ENCODE measurements at places on chromosomes 7 and 10.

GRCh38 chr7:17401791-17402627, 103.6 kb downstream of the AHR start:
- DNase-seq: no peak
- H3K36me3 ChIP-seq: no peaks in the 10 kb centered on the region
- no peak overlapping the region for H3K27ac ChIP-seq
- H3K27me3 ChIP-seq: no peaks in the 10 kb centered on the region
- H3K4me3 ChIP-seq: no peak overlapping the region
- H3K4me1 ChIP-seq: no peaks in the 10 kb centered on the region

DNA sequence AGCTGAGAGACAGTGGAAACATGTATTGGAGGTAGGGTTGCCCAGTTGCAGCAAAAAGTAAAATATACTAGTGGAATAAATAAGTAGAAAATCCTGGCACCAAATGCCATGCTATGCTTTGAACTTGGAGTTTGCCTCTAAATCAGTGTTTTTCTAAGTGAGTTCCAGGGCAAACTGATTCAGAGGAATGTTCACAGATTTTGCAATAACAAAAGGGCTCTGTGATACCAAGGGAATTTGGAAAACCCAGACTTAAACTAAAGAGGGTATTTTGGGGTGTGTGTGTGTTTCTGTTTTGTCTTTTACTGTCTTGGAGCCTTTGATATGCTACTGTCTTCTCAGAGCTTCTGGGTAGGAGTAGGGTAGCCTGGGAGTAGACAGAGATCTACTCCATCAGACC, 39.9 kb downstream of the SLC26A4 start:
- H3K27me3 ChIP-seq: no peaks in the 10 kb centered on the region
- H3K27ac ChIP-seq: no peak overlapping the region
- no peaks in the 10 kb centered on the region for H3K36me3 ChIP-seq
- no peak for DNase-seq
- peaks cover 6% of the 10 kb centered on the region for H3K4me1 ChIP-seq

- H3K27ac ChIP-seq: no peak overlapping the region
- no peaks in the 10 kb centered on the region for H3K4me1 ChIP-seq
- H3K27me3 ChIP-seq: no peaks in the 10 kb centered on the region
- H3K4me3 ChIP-seq: no peak overlapping the region
Measured at GRCh38 chr7:151823566-151824372, 53.1 kb downstream of the PRKAG2 start.

DNA sequence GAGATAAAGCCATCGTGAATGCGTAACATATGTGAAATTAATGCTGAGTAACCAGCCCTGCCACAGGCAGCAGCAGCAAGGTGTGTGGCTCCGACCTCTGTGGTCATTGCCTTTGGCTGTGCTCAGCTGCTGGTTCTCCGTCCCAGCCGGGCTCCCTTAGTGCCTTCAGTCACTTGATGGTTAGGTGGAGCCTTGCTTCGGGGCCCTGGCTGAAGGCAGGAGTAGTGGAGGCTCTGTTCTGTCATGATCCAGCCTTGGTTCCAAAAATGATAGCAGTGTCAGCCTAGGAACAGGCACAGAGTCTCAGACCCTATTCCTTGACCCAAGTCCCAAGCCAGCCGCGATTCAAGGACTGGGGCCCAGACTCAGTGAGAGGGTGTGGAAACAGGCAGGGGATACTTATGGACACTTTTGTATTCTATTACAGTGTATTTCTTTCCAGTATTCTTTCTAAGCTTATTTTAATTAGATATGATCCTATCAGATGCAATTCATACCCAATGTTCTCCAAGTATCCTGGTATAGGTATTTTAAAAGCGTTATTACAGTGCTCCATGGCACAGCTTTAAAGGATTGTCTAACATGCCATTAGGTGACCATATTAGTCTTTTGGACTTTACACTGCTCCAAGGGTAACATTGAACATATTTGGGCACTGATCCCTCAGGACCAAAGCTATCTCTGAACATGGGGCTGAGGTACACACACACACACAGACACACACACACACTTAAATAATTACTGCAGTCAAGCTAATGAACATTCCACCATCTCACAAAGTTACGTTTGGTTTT, 9.0 kb downstream of the SCART1 start:
- H3K4me3 ChIP-seq: no peak overlapping the region
- H3K27ac ChIP-seq: no peak overlapping the region
- no peaks in the 10 kb centered on the region for H3K4me1 ChIP-seq
- peak; percentile 42 for DNase-seq

- no peaks in the 10 kb centered on the region for H3K4me1 ChIP-seq
- H3K27ac ChIP-seq: no peak overlapping the region
- H3K27me3 ChIP-seq: no peaks in the 10 kb centered on the region
- DNase-seq: peak; percentile 86
- H3K4me3 ChIP-seq: no peak overlapping the region
- no peaks in the 10 kb centered on the region for H3K36me3 ChIP-seq
Measured at GRCh38 chr7:2701832-2702593, 14.0 kb downstream of the AMZ1 start.

DNA sequence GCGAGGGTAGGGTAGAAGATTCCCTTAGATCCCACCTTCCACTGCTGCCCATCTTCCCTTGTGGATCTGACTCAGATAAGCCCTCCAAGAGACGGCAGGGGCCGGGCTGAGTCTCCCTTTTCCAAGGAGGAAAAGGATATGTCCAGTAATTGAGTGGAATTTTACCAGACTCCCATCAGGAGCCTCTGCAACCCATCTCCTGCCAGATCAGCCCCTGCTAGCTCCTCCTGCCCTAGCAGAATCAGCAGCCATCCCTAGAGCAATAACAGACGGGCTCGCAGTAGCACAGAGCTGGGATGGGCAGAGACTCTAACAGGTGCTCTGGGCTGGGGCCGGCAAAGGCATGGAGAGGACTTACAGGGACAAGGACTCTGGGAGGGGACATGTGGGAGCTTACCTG, 73.5 kb downstream of the C10orf105 start:
- no peak overlapping the region for H3K27ac ChIP-seq
- no peaks in the 10 kb centered on the region for H3K36me3 ChIP-seq
- DNase-seq: no peak
- no peak overlapping the region for H3K4me3 ChIP-seq
- H3K27me3 ChIP-seq: no peaks in the 10 kb centered on the region

DNA sequence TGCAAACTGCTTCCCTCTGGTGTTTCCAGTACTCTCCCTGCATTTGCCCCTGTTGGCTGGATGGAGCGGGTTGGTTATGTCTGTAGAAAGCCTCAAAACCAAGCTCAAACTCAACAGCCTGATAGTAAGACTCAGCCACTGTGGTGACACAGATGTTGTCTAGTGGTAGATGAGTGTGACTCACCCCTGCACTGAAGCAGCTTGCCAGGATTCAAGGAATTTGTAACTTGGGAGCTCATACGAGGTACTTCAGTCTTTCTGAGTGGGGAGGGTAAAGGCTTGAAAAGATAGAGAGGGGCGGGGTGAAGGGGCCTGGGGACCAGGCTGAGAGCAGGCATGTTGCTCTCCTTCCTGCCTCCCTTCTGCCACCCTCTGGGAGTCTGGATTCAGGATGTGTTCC, 22.9 kb upstream of the AQP1 start:
- peak; percentile 79 for DNase-seq
- no peak overlapping the region for H3K27ac ChIP-seq
- H3K36me3 ChIP-seq: no peaks in the 10 kb centered on the region
- H3K4me1 ChIP-seq: peaks cover 52% of the 10 kb centered on the region
- H3K4me3 ChIP-seq: no peak overlapping the region
- no peaks in the 10 kb centered on the region for H3K27me3 ChIP-seq

- no peaks in the 10 kb centered on the region for H3K36me3 ChIP-seq
- DNase-seq: no peak
- no peaks in the 10 kb centered on the region for H3K4me1 ChIP-seq
Measured at GRCh38 chr10:55668326-55668922, 692.6 kb downstream of the ZWINT start.

DNA sequence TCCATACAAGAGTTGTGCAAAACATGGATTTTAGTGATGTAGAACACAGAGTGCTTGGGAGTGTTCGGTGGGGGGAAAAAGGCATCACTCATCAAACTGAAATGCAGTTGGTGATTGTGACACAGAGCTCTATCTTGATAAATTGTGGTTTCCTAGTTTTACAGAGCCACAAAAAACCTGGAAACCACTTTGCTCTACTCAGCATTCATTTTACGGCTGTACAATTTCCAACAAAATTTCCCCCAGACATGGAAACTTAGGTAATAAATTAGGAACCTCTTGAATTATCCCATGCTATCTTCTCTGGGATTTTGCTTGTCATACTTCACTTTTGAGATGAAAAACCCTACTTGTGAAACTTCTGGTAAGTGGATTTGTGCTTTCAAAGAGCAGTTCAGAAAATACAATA, 614.9 kb upstream of the FZD8 start:
- DNase-seq: no peak
- no peak overlapping the region for H3K4me3 ChIP-seq
- H3K27ac ChIP-seq: no peak overlapping the region

- no peaks in the 10 kb centered on the region for H3K27me3 ChIP-seq
- H3K4me3 ChIP-seq: no peak overlapping the region
- peak; percentile 82 for DNase-seq
- no peaks in the 10 kb centered on the region for H3K4me1 ChIP-seq
Measured at GRCh38 chr7:112422842-112423496, 27.3 kb upstream of the IFRD1 start.

DNA sequence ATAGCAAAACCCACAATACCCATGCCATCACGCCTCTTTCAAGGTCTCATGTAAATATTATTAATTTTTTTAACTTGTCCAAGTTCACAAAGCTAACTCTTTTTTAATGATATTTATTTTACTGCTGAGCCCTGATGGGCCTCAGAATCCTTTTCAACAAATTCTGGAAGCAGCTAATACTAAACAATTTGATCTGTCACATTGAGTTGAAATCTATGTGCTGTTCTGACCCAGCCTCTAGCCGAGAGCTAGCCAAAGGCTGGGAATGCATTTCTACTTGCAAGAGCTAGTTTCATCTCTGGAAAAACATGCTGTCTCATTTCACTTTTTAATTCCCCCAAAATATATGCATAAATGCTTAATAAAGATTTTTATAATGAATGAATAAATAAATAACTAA, 47.9 kb downstream of the TFAM start:
- no peak overlapping the region for H3K27ac ChIP-seq
- H3K4me3 ChIP-seq: no peak overlapping the region
- H3K27me3 ChIP-seq: no peaks in the 10 kb centered on the region
- no peaks in the 10 kb centered on the region for H3K36me3 ChIP-seq
- H3K4me1 ChIP-seq: no peaks in the 10 kb centered on the region

- no peak overlapping the region for H3K27ac ChIP-seq
- no peaks in the 10 kb centered on the region for H3K36me3 ChIP-seq
- H3K4me1 ChIP-seq: no peaks in the 10 kb centered on the region
- H3K27me3 ChIP-seq: no peaks in the 10 kb centered on the region
Measured at GRCh38 chr7:131147604-131148003, 180.1 kb upstream of the MKLN1 start.

DNA sequence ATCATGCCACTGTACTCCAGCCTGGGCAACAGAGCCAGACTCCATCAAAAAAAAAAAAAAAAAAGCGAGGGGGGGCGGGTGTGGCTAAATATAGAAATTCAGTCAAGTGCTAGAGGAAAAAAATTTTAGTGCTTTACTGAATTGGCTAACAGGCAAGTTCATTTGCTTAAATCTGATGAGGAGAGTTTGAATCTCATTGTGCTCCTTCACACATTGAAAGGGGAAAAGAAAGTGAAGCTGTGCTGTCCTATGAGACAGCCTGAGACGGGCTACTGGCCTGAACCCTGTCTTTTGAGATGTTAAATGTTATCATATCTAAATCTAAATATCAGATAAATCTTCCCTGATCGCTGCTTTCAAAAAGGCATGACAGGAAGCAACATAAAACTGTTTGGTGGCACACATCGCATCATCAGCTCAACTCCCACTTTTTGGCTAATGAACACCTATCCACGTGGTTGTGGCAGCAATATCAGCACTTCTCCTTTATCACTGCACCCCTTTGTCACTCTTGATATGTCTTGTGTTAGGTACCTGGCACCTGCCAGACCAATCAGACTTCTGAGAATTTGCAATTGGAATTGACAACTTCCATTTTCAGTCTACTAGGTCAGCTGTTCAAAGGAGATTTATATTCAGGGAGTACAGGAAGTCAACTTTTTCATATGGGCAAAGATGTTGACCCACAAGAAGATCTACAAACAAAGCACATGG, 14.0 kb upstream of the IFIT1B start:
- DNase-seq: no peak
- no peaks in the 10 kb centered on the region for H3K4me1 ChIP-seq
- no peaks in the 10 kb centered on the region for H3K27me3 ChIP-seq
- H3K27ac ChIP-seq: no peak overlapping the region
